ENCODE measurements at places on chromosomes 6 and 20.

DNA sequence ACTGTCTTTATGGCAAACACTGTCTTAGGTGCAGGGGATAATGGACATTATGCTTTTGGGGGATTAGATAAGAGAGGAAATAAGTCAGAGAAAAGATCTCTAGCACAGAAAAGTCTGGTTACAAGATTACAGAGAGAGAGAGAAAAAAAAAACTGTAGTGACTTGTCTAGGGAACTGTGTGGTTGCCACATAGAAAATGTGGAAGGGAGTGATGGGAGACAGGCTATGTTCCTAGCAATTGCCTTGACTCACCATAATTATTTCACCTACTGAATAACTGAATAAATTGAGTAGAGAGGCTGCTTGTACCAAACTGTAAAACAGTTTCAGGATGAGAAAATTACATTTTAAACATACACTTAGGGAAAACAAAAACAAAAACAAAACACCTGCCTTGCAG lies 229.7 kb downstream of the LAMA2 start:
- no peak for DNase-seq

- DNase-seq, result no peak
Observed at GRCh38 chr20:31740208-31740607, 1.1 kb downstream of the TPX2 start.

- DNase-seq, result no peak
Observed at GRCh38 chr20:881051-881782, 34.9 kb downstream of the ANGPT4 start.

- DNase-seq, result no peak
Observed at GRCh38 chr20:48667889-48668413, 159.8 kb downstream of the PREX1 start.

DNA sequence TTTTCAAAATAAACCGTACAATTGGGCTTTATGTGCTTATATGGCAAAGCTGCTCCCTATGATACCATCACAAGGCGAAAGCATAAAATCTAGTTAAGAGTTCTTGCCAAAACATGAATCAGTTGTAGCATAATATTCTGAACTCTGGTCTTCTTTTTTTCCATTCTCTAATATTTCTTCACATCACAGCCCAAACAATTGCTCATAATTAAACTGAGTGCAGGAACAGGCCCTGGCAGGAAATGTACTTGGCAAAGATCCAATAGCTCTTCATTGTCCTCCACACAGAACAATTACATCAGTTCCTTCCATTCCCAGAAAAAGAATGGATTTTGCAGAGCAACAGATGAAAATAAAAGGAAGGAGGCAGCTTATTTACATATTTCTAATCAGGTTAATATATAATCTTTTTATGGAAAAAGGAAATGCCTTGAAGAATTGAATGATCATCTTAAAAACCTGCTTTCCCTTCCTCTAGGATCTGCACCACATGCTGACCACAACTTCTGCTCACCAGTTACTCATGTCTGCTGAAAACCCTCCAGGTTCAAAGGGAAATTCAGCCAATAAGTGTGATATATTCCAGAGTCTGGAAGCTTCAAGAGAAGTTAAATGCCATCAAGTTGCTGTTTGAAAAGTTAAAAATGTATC lies 123.3 kb upstream of the COL21A1 start:
- no peak for DNase-seq

DNA sequence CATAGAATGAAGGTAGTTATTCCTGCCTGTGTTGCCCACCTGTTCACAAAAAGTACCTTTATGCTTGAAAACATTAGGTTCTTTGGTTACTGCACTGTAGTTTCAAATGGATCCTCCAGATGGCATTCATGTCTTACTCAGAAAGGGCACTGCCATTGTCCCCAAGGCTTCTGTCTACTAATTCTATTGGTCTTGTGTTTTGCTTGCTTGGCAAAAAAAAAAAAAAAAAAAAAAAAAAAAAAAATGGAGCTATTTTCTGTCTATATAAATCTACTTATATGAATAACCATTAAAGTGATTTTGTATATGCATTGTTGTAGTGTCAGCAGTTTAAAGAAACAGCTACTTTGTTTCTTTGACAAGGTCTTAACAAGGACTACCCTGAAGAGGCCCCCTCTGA lies 12.7 kb upstream of the EFHC1 start:
- DNase-seq, result no peak

DNA sequence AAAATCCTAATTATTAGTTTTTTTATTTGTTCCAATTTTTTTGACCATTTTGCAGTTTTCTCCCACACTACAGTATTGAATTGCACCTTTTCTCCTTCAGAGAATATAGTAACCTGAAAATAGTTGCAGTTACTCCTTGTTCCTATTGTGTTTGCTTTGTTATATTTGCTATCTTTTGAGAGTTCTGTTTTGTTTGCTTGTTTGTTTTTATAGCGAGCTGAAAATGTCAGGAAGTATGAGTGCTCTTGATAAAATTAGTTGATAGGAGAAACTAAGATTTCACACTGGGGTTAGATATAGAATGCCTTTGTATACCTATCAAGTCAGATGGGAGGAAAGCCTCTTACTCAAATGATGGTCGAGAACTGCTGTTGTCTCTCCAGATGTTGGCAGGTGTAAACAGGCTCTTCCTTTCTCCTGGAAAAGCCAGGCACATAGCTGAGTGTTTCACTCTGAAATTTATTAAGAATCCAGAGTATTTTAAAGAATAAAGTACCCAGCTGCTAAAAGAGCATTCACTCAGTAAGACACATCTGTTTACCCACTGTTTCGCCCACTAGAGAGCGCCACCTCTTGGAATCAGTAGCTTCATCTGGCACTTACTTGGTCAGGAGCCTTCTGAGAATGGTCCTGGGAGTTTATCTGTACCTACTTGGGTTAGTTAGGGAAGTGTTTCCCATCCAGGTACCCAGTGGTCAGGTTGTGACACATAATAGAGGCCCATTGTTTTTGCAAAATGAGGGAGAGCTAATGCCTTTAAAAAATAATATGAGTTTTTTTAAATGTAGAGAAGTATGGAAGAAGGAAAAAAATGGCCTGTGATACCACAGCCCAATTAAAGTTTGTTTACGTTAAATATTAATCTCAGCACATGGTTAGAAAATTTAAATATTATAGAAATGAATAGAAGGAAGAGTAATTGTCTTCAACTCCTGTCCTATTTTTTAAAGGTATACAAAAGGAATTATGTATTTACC lies 11.2 kb downstream of the NT5DC1 start:
- no peak for DNase-seq

DNA sequence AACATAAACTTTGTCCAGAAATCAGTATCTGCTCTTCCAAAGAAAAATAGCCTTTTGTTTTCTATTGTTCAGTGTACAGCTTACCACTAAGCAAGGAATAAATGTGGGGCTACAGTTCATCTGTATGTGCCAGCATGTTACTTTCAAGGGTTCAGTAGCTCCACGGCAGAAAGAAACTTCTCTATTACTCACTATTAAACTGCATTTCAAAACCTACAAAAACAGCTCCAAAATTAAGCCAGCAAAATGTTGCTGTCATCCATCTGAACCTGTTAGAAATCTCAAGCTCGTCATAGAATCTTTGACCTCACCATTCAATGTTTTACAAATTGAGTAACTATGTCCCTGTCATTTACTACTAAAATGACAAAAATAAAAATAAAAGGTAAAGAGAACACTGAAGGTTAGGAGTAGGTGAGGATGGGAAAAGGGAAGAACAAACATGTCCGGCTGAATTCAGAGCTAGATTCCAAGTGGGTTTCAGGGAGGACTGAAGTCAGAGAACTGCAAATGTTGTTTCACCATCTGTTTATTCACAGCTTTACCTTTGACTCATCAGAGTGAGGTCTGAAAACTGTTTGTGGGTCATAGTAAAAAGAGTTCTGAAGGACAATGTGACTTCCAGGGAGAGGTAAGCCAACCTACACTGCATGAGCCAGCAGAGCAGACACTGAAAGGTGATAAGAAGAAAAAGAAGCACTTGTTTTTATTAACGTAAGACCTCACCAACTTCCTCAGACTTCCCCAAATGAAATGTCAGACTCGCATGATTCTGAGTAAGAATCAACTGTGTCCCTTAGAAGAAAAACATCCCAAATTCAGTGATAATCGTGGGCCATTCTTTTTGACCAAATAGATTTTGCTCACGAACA lies 62.0 kb downstream of the ATXN1 start:
- DNase-seq, result no peak

GRCh38 chr6:11040134-11040533 lies 4.0 kb downstream of the ELOVL2 start:
- DNase-seq, result no peak

DNA sequence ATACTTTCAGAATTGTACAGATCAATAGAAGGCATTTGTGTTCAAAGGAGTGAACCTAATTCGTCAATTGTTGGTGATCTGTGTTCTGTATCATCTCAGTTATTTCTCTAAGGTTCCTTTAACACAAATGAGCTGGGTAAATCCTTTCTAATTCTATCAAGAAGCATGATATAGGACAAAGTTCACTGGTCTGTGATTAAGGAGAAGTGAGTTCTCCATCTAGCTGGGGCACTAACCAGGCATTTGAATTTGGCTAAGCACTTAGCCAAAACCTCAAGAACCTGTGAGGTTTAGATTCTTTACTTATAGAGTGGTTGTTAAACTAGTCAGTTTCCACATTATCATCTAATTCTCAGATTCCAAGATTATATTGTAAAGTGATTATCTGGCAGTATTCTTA lies 50.3 kb downstream of the DOP1A start:
- DNase-seq, result no peak

DNA sequence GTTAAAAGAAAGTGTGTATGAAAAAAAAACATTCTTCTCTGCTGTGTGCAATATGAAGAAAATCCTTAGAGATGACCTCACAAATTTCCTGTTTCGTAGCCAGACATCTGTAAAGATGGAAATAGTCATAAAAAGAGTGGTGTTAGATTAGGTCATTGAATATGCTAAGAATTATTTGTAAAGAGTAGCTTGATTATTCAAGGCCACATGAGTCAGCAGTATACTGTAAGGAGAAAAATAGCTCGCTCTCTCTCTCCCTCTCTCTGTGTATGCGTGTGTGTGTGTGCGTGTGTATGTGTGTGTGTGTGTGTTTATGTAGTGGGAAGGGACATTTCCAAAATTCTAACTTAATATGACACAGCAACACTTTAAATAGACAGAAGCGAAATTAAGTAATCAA lies 78.8 kb downstream of the PTCHD4 start:
- DNase-seq, result no peak

DNA sequence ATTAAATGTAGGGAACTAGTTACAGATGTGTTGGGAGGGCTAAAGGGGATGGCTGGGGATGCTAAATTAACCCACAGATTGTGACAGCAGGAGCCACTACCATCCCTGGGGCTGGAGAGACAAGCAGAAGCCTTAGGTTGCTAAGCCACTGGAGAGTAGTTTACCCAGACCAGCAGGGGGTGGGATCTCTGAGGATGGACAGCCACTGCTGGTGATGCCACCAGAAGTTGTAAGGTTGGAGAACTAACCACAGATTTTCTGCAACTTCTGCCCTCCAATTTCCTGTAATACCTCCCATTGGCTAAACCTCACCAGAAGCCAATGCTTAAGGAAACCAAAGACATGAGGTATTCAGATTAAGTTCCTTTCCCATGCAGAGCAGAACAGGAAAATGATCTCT lies 139.6 kb upstream of the NOX3 start:
- DNase-seq, result no peak

DNA sequence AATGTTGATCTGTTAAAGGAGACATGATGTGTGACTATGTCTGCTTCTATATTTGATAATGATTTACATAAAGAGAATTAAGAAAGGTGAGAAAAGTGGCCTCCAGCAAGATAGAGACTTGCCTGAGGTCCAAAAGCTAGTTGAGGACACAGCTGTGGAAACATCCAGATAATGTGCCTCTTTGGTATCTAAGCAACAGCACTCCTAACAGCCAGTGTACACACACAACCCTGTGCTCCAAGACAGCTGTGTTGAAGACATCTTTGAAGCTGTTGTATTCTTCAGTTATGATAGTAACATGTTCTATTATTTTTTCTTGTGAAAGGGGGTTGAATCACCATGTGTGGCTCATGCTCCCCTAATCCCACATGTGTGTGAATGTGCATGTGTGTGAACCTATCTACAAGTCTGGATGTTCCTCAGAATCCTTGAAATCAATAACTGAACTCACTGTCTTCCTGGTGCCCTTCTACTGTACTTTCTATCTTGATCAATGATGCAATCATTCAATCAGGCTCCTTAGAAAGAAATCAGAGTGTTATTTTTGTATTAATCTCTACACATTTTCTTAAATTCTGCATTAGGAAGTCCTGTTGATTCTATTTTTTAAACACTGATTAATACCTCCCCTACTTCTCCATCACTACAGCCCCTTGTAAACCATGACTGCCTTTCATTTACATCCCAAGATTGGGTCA lies 116.7 kb upstream of the SSTR4 start:
- no peak for DNase-seq

- no peak for DNase-seq
Observed at GRCh38 chr6:136031982-136032381, 180.5 kb downstream of the PDE7B start.

DNA sequence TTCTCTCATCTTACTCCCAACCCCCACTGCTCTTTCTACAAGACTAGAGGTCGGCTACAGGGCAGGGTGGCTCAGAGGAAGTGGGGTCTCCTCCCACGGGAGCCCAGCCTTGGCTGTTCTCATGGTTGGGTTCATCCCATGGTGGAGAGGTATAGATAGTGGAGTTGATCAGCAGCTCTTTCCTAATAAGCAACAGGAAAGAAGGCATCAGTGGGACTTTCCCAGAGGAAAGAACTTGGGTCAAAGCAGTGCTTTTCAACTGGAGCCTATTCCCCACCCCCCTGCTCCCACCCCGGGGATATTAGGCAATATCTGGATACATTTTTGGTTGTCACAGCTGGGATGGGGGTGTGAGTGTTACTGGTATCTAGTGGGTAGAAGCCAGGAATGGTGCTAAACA lies 200.9 kb downstream of the NFATC2 start:
- DNase-seq, result no peak

DNA sequence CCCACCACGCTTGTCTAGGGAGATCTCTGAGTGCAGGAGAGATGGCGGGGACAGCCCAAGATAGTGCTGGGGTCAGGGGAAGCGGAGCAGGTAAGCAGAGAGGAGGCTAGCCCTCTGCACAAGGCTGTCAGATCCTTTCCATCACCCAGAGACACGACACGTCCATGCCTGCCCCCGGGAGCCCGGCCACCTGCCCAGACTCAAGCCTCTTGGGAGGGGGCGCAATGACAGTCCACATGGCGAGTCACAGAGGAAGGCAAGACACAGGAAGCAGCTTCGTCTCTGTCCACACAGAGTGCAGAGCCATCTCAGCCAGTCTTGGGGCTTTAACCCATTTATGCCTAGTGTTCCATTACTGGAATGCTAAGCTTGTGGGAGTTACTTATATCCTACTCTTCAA lies 78.4 kb downstream of the PREX1 start:
- DNase-seq, result no peak

GRCh38 chr6:138431256-138432062 lies 27.4 kb downstream of the HEBP2 start:
- no peak for DNase-seq

All from naive thymus-derived CD8-positive, alpha-beta T cell (primary cell).